ENCODE measurements at places on chromosomes 6 and 20.

GRCh38 chr20:62047666-62048345, 17.9 kb downstream of the TAF4 start:
- no peaks in the 10 kb centered on the region for H3K36me3 ChIP-seq
- no peak overlapping the region for H3K4me3 ChIP-seq
- H3K27ac ChIP-seq: no peak overlapping the region

DNA sequence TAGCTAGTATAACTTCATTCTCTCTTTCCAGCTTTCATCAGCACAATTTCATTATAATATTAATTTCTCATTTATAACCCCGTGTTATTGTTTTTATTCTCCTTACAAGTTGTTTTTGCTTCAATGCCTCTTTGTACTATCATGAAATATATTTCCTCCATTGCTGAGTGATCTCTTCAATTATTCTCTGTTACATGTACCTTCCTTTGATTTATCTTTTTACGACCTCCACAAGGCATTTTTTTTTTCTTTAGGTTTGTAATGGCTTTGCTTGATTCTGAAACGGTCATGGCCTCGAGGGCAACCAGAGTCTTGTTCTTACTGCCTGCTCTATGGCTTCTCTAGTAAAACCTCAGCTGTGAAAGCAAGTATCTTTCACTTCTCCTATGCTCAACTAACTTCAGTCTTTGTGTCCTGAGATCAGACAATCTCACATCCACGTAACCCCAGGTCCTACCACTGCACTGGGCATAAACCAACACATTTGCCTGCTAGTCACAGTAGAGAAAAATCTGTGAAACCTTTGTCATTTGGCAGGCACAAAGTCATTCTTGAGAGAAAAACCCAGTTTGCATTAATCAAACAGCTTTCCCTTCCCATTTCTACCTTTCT, 119.9 kb downstream of the UST start:
- H3K36me3 ChIP-seq: no peaks in the 10 kb centered on the region
- peaks cover 30% of the 10 kb centered on the region for H3K4me1 ChIP-seq
- DNase-seq: no peak
- H3K27ac ChIP-seq: no peak overlapping the region
- no peak overlapping the region for H3K4me3 ChIP-seq

DNA sequence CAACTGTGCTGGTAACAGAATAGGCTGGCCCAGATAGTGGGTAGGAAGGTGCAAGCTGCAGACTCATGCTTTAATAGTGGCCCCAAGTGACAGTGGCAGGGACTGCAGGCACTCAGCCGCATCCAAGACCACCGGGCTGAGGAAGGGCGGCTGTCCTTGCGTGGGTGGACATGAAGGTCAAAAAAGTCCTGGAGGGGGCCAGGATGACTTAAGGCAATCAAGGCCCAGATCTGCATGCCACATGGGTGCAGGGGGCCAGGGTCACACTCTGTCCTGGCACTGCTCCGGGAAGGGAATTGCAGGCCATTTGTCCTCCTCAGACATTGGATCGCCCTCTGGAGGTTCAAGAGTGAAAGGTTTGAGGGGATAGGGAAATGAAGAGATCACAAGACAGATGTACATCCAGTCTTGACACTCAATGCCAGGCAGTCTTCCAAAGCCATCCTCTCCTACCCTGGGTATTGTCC, 10.4 kb upstream of the VNN2 start:
- H3K36me3 ChIP-seq: no peaks in the 10 kb centered on the region
- no peak overlapping the region for H3K27ac ChIP-seq
- no peak for DNase-seq
- no peaks in the 10 kb centered on the region for H3K4me1 ChIP-seq
- no peak overlapping the region for H3K4me3 ChIP-seq

DNA sequence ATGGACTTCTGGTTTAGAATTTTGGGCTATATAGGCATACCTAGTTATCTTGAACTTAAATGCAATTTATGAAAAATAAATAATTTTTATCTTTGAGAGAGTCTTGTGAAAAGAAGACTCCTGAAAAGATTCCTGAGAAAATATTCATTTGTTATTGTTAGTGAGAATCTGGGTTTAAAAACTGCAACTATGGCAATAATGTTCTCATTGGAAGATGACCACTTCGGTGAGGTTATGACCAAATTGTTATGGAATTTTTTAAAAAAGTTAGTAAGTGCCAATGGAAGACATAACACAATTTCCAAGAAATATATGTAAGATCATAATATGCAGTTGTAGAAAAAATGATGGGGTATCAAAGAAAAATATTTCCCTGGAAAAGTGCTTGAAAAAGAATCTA, 46.3 kb downstream of the GRIK2 start:
- H3K4me1 ChIP-seq: no peaks in the 10 kb centered on the region
- no peaks in the 10 kb centered on the region for H3K36me3 ChIP-seq
- no peak overlapping the region for H3K27ac ChIP-seq
- H3K27me3 ChIP-seq: no peaks in the 10 kb centered on the region
- DNase-seq: no peak

- H3K36me3 ChIP-seq: no peaks in the 10 kb centered on the region
- no peaks in the 10 kb centered on the region for H3K4me1 ChIP-seq
- no peak overlapping the region for H3K27ac ChIP-seq
- H3K27me3 ChIP-seq: no peaks in the 10 kb centered on the region
Observed at GRCh38 chr6:166024252-166024651, 143.4 kb downstream of the TBXT start.

GRCh38 chr6:170448751-170449630, 104.1 kb downstream of the PSMB1 start:
- H3K27me3 ChIP-seq: no peaks in the 10 kb centered on the region
- no peaks in the 10 kb centered on the region for H3K4me1 ChIP-seq
- H3K27ac ChIP-seq: no peak overlapping the region
- no peak overlapping the region for H3K4me3 ChIP-seq
- H3K36me3 ChIP-seq: no peaks in the 10 kb centered on the region

Data from vagina (tissue), 2 donors.